T-helper 2 cell treated with Interferon-gamma antibody and Interleukin-4, amounts not matched to agents 5 μg/mL and 100 μg/mL, for 36 hours (primary cell): ENCODE measurements at places on chromosomes 7 and 10.

DNA sequence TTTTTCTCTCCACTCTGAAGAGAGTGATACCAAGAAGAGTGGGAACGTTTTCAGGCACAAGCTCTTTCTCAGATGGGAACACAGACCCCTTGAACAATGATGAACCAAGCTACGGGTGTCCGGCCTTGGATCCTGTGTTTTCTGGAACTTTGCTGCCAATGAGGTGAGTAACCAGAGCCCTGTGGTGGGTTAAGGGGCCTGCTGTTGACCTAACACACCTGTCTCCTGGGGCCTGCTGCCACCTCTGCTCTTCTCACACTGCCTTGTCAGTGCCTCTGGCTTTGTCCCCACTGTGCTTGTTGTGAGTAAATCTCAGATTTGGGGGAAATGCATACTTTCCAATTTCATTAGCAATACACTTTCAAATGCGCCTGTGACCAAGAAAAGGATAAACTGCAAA is 1.4 kb upstream of the PKD1L1 start:
- DNase-seq: no peak

GRCh38 chr7:54485044-54485443 is 57.1 kb upstream of the VSTM2A start:
- DNase-seq: no peak

DNA sequence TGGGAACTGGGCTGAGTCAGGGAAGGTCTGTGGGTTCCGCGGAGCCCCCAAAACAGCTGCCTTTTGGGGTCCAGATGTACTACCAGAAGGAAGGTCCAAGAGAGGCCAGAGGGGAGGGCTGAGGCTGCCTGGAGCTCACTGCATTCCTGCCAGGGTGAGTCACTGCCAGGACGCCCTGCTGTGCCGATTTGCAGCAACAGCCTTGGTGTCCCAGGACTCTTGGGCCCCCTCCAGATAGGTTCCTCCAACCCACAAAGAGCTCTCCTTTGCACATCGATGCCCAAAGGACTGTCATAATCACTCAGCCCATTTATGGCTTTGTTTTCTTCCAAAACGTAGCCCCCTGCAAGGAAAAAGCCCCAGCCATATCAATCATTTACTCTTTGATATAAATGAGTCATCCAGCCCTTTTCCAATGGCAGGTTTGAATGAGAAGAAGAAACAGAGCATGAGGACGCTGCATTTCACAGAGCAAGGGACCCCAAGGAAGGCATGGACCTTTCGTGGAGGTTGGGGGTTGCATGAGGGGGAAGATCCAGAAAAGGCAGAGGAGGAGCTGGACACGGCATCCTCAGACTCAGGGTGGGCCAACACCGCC is 32.2 kb upstream of the COL13A1 start:
- DNase-seq: no peak

DNA sequence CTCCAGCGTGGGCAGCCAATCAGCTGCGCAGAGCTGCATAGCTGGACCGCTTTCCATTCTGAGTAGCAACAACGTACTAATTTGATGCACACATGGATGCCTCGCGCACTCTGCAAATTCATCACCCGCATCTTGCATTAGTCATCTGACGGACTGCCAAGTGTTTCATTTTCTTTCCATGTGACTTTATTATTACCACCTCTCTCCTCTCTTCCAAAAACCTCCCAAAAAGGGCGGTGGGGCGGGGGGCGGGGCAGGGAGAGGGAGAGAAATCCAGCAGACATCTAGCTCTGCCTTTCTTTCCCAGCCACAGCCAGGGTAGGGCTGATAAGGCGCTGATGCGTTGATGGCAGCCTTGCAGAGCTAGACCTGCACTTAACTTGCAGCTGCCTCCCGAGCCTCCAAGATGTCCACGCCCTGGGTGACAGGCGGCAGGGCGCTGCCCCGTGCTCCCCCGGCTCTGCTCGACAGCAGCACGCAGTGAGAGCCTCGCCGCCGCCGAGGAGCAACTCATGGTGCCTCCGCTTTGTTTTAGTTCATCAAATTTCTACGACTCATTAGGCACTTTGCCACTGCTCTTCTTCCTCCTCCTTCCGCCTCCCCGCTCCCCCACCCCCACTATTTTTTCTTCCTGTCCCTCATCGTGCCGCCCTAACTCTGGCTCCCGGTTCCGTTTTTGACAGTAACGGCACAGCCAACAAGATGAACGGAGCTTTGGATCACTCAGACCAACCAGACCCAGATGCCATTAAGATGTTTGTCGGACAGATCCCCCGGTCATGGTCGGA is 147.3 kb downstream of the CELF2 start:
- DNase-seq: peak; percentile 83

DNA sequence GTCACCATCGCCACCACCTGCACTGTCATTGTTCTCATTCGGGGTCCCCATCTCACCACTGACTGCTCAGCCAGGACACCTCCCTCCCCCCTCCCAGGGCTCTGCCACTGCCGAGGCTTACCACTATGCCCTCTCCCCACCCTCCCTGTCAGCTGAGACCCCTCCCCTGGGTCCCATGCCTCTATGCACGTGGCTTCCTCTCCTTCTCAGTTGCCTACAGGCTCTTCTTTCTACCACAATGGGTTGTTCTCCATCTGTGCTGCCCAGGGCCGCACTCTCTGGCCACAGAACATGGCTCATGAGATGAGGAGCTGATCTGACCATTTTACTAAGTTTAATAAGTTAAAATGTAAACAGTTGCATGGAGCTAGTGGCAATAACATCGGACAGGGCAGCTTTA is 16.1 kb upstream of the EN2 start:
- DNase-seq: no peak

GRCh38 chr10:17101910-17102266 is 27.7 kb downstream of the CUBN start:
- no peak for DNase-seq

GRCh38 chr10:125845617-125846016 is 22.3 kb downstream of the BCCIP start:
- no peak for DNase-seq

DNA sequence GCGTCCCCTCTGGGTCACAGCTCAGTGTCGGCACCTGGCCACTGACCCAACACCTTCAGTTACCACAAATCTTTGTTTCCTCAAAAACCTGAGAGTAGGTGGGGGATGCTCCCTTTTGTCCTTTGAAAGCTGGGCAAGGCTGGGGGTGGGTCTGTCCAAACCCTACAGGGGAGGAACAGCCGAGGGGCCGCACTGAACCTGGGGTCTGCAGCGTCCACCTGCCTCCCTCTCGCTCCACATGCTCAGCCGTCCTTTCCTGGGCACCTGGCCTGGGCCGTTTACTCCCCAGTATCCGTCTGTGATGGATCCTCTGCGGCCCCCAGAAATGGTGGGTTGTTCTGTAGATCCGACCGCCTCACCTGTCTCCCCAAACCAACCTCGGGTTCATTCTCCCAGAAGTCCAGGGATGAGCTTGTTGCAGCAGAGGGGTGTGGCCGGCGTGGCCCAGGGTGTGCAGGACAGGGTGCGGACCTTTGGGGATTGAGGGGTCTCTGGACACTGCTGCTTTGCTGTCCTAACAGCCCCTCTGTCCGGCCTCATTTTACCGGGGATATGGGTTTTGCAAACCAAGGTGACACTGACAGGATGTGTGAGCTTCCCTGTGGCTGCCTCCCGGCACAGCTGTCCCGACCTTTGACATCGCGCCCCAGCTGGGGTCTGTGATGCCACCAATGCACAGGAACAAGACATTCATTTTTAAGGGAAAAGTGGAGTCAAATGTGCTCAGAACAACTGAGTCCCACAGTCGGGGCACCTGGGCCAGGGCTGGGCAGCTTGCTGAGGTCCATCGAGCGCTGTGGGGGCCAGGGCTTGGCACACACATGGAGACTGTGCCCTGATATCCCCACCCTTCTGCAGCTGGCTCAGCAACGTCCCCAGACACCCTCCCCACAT is 115.9 kb downstream of the VIPR2 start:
- DNase-seq: no peak

DNA sequence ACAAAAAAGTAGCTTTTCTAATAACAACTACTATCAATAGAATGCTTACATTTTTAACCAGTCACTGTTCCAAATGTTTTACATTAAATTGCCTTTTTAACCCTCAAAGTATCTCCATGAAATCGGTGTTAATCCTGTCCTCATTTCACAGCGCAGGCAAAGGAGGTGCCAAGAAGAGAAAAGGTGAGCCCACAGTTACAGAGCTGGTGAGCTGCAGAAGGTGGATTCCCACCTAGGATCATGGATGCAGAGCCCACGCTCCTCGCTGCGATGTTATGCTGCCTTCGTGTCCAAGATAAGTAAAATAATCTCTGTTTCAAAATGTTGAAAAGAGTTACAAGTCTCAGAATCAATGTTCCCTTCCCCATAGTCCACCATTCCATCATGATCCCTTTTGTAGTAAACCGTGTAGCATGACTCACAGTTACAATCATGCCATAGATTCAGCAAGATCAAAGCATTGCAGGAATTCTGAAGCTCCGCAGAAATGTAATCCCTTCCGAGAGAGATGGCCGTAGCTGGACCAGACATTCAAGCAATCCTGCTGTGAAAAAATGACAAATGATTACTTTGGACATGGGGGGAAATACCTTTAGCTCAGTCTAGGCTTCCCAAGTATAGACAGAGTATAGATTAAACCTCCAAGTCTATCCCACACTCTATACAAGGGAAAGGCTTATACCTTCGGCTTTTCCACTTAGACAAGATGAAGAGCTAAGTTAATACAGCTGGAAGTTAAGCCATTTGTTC is 394.7 kb upstream of the AKR1E2 start:
- no peak for DNase-seq

DNA sequence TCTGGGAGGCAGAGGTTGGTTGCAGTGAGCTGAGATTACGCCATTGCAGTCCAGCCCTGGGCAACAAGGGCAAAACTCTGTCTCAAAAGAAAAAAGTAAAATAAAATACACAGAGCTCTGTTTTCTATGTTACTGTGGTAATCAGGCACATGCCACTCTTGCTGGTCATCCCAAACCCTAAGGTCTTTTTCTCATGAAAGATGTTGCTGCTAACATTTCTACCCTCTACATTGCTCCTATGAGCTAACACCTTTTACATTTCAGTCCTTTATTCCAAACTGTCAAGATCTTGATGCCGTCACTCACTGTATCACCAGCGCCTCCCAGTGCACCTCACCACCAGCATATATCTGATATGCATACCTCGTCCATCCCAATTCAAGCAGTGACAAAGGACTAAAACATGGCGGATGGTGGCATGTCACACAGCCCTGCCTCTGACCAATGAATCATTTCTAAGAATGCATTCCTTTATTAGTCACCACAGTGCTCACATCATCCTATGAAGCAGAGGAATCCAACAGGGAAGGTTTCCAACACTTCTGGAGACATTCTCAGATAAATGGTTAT is 4.3 kb downstream of the DAGLB start:
- DNase-seq: no peak

GRCh38 chr10:36533861-36534260 is 591.5 kb upstream of the ANKRD30A start:
- no peak for DNase-seq

- no peak for DNase-seq
Observed at GRCh38 chr10:133529576-133529946, 2.4 kb downstream of the CYP2E1 start.
